Stimulated activated CD4-positive, alpha-beta T cell treated with anti-CD3 and anti-CD28 coated beads, Interleukin-1b, Interleukin-23, amount 100 ng/mL, for 1 hour (primary cell): ENCODE measurements at places on chromosomes 16 and 17.

DNA sequence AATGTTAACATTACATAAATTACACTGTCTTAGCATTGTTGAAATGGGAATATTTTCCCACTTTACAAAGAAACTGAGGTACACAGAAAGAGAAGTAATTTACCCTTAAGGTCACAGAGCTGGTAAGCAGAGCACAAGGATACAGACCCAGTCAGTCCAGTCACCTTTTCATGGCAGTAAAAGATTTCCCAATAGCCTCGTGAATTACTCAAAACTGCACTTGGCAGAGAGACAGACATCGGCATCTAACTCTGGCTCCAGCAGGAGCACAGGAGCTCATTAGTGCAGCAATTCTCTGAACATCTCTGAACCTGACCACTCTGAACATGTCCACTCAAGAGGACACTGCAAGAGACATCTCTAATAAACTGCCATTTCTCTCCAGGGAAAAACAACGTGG lies 3.1 kb downstream of the TEX2 start:
- no peak for DNase-seq

DNA sequence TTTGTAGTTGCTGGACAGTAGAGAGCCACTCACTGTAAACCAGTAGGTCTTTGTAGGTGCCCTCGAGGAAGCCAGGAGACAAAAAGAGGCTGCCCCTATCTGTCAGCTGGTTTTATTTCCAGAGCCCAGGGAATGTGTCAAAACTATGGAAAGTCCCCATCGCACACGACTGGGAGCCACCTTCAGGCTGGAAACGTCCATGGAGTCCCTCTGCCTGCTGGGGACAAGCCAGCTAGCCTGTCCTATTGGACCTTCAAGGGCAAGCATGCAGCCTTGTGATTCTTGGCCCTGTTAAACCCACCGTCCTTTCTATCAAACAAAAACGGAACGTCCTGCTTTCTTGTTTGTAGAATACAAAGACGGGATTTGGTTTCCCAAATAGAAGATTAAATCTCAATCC lies 289.8 kb downstream of the SLC39A11 start:
- no peak for DNase-seq

GRCh38 chr17:31579265-31579664 lies 187.8 kb downstream of the RAB11FIP4 start:
- DNase-seq = no peak

DNA sequence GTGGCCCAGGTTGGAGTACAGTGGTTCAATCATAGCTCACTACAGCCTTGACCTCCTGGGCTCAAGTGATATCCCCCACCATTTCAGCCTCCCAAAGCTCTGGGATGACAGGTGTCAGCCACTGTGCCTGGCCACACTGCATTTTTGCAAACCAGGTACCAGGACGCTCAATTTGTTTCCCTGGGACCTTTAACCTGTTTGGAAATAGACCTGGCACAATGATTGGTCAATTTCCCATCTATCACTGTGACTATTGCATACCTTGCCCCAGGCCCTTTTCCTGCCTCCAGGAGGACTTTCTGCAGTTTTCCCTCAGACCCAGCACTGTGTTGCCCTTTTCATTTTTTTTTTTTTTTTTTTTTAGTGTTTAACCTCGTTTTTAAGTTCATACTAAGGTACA lies 11.1 kb upstream of the FUS start:
- DNase-seq = no peak

- no peak for DNase-seq
These were observed 12.3 kb downstream of the CANT1 start for GRCh38 chr17:78997231-78997741.

DNA sequence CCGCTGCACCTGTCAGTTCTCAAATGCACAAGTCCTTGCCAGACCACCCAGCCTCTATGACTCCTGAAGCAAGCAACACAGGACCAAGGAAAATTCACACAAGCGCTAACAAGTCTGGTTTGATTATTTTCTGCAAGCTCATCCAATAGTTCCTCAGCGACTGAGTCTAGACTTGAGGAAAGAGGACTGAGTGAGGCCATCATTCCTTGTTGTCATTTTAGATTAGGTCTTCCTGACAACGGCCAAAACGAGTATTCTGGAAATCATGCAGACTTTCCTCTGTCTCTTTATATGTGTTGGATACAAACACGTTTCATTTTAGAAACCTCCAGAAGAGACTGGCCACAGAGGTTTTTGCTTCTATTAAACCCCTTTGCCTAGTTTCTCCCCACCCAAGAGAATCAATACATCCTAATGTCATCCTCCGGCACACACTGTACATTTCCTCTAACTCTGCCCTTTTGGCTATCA lies 561 bp downstream of the CCDC47 start:
- no peak for DNase-seq

DNA sequence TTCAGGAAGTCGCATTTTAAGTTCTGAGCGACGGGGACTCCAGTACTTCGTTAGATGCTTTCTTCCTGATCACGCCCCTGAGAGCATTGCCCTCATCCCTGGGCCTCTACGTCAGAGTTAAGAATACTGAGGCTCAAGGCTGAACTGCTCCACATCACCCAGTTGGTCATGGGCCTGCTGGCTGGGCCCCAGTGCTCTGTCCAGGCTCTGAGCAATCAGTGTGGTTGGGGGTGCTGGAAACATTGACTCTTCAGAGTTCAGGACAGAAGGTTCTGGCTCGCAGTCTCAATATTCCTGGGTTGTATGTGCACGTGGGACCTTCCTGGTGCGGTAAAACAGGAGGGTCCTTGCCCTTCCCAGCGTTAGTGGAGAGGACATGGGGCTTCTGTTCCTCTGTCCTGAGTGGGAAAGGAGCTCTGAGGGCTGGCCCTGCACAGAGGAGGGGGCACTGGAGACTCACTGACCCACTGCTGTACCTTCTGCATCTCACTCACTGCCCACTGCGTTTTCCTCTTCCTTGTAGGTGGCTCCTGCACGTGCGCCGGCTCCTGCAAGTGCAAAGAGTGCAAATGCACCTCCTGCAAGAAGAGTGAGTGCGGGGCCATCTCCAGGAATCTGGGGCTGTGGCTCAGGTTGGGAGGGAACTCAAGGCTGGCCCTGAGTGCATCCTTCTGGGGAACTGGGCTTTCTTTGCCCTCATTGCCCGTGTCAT lies 518 bp downstream of the MT1E start:
- no peak for DNase-seq

GRCh38 chr17:75530837-75531720 lies 5.6 kb downstream of the LLGL2 start:
- DNase-seq = no peak

DNA sequence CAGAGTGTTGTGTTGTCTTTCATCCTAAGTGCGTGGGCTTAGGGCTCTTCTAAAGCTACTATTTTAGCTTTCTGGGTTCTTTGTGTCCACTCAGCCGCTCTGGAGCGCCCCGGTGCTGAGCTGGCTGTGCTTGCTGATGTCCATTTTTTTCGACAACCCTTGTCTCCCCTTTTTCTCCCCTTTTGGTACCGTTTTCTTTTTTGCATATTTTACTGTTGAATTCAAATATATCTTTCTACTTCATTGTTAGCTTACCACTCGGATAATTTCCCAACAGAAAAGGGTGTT lies 1.2 kb downstream of the SRRM2 start:
- DNase-seq = no peak

DNA sequence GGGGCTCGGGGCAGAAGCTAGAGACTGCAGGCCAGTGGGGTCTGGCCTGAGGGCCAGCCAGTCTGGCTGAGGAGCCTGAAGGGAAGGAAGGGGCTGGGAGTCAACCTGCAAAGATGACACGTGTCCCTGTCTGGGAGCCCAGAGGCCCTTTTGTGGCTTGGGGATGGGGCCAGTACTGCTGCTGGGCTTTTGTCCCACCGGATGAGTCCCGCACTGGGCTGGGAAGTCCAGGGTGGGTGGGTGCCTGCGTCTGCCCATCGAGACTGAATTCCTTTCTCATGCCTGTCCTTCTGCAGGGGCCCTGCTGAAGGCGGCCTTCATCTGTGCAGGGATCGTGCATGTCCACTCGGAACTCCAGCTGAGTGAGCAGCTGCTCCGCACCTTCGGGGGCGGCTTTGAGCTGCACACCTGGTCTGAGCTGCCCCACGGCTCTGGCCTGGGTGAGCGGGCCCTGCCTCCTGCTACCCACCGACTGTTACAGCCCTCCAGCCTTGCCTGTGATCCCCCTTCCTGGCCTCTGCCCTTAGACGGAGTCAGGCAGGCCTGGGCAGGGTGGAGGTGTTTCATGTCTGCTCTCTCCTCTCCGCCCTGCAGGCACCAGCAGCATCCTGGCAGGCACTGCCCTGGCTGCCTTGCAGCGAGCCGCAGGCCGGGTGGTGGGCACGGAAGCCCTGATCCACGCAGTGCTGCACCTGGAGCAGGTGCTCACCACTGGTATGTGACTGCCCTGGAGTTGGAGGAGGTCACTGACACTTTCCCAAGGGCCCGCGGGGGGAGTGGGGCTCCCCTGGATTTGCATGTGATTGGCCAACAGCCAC lies 20.9 kb downstream of the FCSK start:
- DNase-seq = no peak
